ENCODE measurements at places on chromosomes 1 and 21. TPM values are rescaled to one million over a fixed set of nuclear protein-coding genes. Genes with fewer than 3 reads are reported as not detected.

The PALMD gene
- total RNA-seq: 0.05 TPM

The PLPPR5 gene
- total RNA-seq: not detected

GRCh38 chr21:42818328-42818749, 61.0 kb downstream of the WDR4 start:
- no peak overlapping the region for H3K27ac ChIP-seq
- H3K4me1 ChIP-seq: no peaks in the 10 kb centered on the region
- no peak for DNase-seq
- H3K36me3 ChIP-seq: no peaks in the 10 kb centered on the region
- no peak overlapping the region for H3K4me3 ChIP-seq
- no peaks in the 10 kb centered on the region for H3K27me3 ChIP-seq

- peaks cover 26% of the 10 kb centered on the region for H3K4me1 ChIP-seq
- no peak overlapping the region for H3K4me3 ChIP-seq
- no peaks in the 10 kb centered on the region for H3K36me3 ChIP-seq
Observed at GRCh38 chr1:24289937-24290595, 29.1 kb upstream of the GRHL3 start.

- H3K27ac ChIP-seq: peak overlapping the region; percentile 100
- no peaks in the 10 kb centered on the region for H3K27me3 ChIP-seq
- H3K36me3 ChIP-seq: no peaks in the 10 kb centered on the region
- DNase-seq: peak; percentile 83
Observed at GRCh38 chr1:234997896-234998741, 130.5 kb downstream of the TOMM20 start.

DNA sequence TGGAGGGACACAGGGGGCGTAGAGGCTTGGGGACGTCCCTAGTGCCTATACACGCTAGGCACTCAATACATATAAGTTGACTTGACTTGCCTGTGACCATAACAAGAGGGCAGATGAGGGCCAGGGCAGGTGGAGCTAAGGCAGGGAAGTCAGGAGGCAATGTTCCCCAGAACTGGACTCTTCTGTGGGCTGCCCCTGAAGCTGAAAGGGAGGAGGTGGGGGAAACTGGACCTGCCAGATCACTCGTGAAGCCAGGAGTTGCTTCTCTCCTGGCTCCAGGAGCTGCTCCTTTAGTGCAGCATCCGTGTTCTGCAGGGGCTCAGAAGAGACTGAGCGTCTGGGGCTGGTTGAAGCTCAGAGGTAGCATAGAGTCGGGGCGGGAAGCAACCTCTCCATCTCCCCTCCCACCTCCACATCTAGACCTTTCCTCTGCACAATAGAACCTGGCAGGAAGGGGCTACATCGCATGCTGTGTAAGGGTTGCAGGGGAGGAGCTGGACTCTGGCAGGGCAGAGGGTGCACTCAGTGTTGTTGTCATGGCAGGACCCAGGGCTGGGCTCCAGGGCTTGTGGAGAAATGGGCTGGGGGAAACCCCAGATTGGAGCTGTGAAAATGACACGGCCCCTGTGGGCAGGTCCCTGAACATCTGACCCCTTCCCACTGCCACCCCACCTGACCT, 2.9 kb upstream of the SEMA4A start:
- H3K27me3 ChIP-seq: no peaks in the 10 kb centered on the region
- no peak overlapping the region for H3K4me3 ChIP-seq
- peaks cover 15% of the 10 kb centered on the region for H3K4me1 ChIP-seq
- DNase-seq: no peak

- no peaks in the 10 kb centered on the region for H3K4me1 ChIP-seq
- no peak for DNase-seq
- H3K27ac ChIP-seq: no peak overlapping the region
- H3K36me3 ChIP-seq: no peaks in the 10 kb centered on the region
- no peak overlapping the region for H3K4me3 ChIP-seq
- H3K27me3 ChIP-seq: no peaks in the 10 kb centered on the region
Observed at GRCh38 chr1:59919746-59920145, 6.8 kb downstream of the CYP2J2 start.

DNA sequence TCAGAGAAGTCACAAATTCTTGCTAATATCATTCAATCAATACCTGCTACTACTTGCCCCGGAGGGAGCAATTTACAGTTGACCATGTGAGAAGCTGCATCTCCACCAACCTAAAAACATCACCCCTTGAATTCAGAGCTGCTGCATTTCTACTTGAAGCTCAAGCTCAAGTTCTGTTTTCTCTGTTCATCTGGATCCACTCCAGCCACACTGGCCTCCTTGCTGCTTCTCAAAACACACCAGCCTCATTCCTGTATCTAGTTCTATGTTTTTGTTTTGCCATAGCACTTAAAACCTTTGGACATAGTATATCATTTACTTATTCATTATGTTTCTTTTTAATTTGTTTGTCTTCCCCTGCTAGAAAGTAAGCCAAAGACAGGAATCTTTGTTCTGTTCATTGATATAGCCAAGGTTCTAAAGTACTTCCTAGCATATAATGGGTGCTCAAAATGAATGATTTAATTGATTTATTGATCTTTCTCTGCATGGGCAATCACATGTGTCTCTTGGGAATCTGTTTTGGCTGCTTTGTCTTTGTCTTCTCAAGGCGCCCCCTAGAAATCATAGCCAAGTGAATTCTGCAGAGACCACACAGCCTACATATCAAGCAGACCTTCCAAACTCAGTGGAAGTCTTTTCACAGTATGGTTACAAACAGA, 23.6 kb downstream of the SYF2 start:
- no peak overlapping the region for H3K4me3 ChIP-seq
- H3K27ac ChIP-seq: no peak overlapping the region
- H3K4me1 ChIP-seq: no peaks in the 10 kb centered on the region
- no peaks in the 10 kb centered on the region for H3K36me3 ChIP-seq
- DNase-seq: no peak

- no peak overlapping the region for H3K4me3 ChIP-seq
- no peak overlapping the region for H3K27ac ChIP-seq
- H3K36me3 ChIP-seq: no peaks in the 10 kb centered on the region
Observed at GRCh38 chr1:230170622-230171021, 103.6 kb downstream of the GALNT2 start.

GRCh38 chr1:197519741-197520334, 251.8 kb downstream of the CRB1 start:
- no peaks in the 10 kb centered on the region for H3K27me3 ChIP-seq
- no peak overlapping the region for H3K27ac ChIP-seq

GRCh38 chr1:112021263-112021662, 31.8 kb upstream of the KCND3 start:
- H3K4me1 ChIP-seq: no peaks in the 10 kb centered on the region
- no peak for DNase-seq
- H3K27me3 ChIP-seq: 0 out of 2 replicates have a peak, but pooled peaks cover 2% of the 10 kb centered on the region
- H3K27ac ChIP-seq: no peak overlapping the region
- no peaks in the 10 kb centered on the region for H3K36me3 ChIP-seq
